GF-D8 (cell line): ENCODE measurements at places on chromosomes 5 and 9.

GRCh38 chr9:99360026-99360425, 137.9 kb downstream of the SEC61B start:
- DNase-seq = no peak

DNA sequence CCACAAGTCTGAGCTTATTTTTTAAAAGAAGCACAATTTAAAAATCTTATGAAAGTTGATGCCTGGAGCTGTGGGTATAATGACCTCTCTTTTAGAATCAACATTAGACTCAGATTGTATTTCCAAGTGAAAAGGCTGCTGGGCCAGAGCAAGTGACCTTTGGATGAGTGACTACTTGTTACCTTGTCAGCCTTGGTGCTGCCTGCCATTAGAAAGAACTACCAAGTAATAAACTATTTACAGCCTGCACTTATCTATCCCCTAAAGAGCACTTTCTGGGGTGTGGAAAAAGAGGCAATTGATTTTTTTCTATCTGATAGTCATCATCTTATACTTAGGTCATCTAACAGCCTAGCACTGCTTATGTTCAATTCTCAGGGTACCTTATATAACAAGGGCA, 134.9 kb upstream of the FBXL17 start:
- DNase-seq = no peak

DNA sequence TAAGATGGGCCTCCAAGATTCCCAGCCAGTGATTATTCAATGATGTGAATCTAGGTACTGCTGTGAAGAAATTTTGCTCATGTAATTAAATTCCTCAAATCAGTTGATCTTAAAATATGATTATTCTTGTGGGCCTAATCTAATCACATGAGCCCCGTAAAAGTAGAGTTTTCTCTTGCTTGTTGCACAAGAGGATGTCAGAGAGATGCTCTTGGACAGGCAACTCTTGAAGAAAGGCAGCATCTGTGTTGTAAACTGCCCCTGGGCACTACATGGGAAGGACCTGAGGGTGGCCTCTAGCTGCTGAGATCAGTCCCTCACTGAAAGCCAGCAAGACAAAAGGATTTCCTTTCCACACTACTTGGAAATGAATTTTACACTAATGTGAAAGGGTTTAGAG, 132.9 kb downstream of the TRPM3 start:
- DNase-seq = no peak

DNA sequence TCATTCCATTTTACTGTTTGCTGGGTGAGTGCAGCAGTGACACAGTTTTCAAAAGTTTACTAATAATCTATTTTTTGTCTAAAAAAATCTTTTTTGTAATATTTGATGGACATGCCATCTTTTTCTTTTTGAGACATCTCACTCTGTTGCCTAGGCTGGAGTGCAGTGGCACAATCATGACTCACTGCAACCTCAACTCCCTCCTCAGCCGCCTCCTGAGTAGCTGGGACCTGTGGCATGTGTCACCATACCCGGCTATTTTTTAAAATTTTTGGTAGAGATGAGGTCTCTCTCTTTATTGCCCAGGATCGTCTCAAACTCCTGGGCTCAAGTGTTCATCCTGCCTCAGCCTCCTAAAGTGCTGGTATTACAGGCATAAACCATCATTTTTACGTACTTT, 86.0 kb downstream of the KDM4C start:
- DNase-seq = no peak

- DNase-seq = no peak
Observed at GRCh38 chr5:108216890-108217289, 165.0 kb downstream of the FBXL17 start.

GRCh38 chr5:180785794-180786221, 16.8 kb downstream of the MGAT1 start:
- DNase-seq = no peak

DNA sequence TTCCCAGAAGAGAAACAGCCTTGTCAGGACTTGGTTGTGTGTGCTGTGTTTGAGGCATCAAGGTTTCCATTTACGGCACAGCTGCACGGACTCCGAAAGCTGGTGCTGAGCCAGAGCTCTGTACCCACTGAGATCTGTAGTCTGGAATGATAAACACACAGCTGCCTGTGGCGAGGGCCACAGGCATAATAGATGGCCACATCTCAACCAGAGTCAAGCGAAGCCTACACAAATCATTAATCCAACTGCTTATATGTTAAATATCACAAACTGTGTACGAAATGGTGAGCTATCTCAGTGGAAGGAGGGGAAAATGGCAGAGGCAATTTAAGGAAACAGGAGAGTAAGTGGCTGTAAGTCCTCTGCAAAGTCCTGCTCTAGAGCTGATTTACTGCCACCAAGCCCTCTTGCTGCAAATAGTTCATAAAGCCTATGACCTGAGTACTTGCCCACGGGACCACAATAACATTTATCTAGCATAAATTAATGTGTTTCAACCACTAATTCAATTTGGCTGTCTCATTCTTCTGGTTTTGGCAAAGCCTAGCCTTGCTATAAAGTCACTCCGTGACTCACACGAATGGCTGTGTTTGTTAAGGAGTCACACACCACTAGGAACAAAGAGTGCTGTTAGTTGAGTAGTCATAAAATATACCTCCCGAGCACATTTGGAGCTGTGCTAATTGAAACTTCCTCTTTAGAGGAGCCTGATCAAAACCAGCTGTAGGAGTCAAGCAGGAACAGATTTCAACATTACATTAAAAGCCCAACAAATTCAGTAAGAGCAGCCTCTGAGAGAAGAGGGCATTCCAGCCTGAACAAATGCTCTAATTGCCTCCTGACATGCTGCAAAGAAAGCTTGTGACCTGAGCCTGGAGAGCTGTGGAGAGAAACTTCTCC, 738.6 kb upstream of the ZNF608 start:
- DNase-seq = no peak
